Stimulated activated CD8-positive, alpha-beta memory T cell treated with anti-CD3 and anti-CD28 coated beads, Interleukin-7, amount 100 ng/mL, for 1 hour (primary cell): ENCODE measurements at places on chromosomes 6 and 20.

DNA sequence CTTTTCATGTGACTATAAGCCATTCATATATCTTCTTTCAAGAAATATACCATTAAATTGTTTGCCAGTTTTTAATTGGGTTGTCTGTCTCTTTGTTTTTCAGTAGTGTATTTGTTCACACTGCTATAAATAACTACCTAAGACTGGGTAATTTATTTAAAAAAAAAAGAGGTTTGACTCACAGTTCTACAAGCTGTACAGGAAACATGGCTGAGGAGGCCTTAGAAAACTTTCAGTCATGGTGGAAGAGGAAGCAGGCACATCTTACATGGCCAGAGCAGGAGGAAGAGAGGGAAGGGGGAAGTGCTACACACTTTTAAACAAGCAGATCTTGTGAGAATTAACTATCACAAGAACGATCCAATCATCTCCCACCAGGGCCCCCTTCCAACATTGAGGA, 255.3 kb downstream of the EPM2A start:
- no peak for DNase-seq

GRCh38 chr6:84019842-84020211, 13.7 kb upstream of the MRAP2 start:
- DNase-seq = no peak

DNA sequence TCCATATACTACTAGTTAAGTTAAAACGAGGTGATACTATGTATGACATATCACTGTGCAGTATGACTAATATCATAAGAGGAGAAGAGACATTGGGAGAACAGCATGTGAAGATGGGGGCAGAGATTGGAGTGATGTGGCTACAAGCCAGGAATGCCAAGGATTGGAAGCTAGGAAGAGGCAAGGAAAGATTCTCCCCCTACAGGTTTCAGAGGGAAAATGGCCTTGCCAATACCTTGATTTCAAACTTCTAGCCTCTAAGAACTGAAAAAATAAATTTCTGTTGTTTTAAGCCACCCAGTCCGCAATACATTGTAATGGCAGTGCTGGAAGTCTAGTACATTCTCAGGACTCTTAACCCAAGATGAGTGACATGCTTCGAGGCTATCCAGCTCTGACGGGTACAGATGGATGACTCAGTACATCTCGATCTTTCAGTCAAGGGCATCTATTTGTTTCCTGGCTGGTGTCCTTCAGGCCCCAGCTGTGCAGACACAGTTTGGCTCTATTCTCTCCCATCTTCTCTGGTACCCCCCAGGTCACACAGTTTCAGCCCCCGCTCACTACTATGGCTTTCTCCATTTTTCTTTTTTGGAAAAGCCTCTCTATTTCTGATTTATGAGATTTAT, 55.5 kb upstream of the THEMIS start:
- no peak for DNase-seq

DNA sequence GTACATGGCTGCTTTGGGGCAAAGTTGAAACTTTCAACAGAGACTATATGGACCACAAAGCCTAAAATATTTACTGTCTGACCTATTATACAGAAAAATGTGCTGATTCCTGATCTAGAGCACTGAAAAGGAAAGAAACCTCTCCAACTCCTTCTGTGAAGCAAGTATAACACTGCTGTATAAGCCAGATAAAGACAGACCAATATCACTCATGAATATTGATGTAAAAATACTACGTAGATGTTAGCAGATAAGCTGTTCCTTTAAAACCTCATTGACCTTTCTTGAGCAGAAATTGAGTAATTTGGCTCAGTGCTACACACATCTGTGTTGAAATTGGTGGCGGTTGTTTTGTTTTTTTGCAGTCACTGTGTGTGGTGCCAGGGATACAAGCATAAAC, 69.9 kb upstream of the HDAC2 start:
- DNase-seq = no peak

- DNase-seq = no peak
These were observed 13.8 kb downstream of the MRPL14 start for GRCh38 chr6:44113414-44113813.

GRCh38 chr20:52801628-52802006, 170.5 kb upstream of the TSHZ2 start:
- DNase-seq = no peak

- DNase-seq = no peak
These were observed 41.2 kb downstream of the SASH1 start for GRCh38 chr6:148383658-148384368.

DNA sequence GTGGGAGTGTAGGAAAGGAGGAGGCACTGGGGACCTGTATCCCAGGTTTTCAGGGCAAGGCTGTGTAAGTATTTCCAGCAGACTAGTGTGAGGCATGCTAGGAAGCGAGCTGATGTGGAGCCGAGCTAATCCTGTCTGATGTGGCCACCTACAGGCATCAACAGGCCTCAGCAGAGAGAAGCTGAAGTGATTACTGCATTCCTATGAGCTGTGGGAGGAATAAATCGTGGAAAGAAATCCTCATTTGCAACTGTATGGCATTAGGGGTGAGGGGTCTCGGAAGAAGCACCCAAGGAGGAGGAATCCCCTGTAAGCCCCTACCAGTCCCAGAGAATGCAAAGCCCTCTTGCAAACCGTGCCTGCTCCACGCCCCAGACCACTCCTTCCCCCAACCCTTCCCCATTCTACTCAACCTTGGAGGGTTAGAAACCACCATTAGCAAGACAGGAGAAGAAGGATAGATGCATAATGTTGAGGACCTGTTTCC, 41.6 kb downstream of the C6orf15 start:
- DNase-seq = no peak

- no peak for DNase-seq
These were observed 115.5 kb downstream of the DLGAP4 start for GRCh38 chr20:36421641-36422040.

GRCh38 chr6:10510592-10511367, 10.4 kb upstream of the GCNT2 start:
- DNase-seq = no peak

- DNase-seq = no peak
These were observed 223.4 kb upstream of the GGTLC1 start for GRCh38 chr20:24211972-24212371.

DNA sequence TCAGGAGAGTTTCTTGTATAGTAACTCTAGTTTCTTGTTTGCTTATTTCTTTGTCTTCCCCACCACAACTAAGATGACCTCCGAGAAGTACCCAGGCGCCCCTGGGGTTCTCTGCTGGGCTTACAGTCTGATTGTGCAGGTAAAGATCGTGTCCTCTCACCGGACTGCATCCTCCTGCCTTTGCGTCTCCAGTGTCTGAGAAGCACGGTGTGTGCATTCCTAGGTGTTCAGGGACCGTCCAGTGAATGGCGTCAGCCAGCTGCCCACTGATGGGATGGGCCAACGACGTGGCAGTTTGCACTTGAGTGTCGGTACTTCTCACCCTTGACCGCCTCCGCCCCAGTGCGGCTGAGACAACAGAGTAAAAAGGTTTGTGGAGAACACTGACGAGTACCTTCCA, 56.0 kb upstream of the NFATC2 start:
- DNase-seq = no peak

GRCh38 chr6:154481521-154482013, 28.9 kb downstream of the CNKSR3 start:
- DNase-seq = no peak

DNA sequence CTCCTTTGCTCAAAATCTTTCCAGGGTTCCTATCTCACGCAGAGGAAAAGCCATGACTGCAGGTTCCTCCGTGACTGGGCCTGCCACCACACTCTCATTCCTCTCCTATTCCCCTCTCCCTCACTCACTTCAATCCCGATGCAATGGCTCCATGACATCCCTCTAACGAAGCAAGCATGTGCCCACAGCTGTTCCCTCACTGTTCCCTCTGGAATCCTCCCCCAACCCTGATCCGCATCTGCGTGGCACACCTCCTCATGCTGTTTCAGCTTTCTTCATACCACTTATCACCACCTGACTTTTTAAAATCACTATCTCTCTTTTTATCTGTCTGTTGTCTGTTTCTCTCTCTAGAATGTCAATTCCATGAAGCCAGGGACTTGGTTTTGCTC, 25.5 kb downstream of the ANGPT4 start:
- DNase-seq = no peak

DNA sequence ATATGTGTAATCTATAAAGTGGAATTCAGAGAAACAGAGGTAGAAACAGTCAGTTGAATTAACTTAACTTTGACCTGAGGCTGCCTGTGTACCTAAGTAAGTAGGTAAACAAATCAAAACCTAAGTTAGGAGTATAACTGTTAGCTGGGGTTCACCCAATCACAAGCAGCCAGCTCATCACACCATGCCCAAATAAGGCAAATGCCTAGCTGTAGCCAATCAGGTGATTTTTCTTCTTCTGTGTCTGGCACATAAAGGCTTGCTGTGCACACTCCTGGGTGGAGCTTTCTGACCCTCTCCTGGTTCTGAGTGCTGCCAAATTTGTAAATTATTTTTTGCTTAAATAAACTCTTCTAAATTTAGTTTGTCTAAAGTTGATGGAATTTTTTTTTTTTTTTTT, 54.7 kb upstream of the TRIM39 start:
- no peak for DNase-seq

- no peak for DNase-seq
These were observed 606.0 kb upstream of the BTBD3 start for GRCh38 chr20:11311659-11312224.

- DNase-seq = no peak
These were observed 55.1 kb upstream of the NFATC2 start for GRCh38 chr20:51597389-51598231.

GRCh38 chr6:163913045-163913444, 498.5 kb downstream of the QKI start:
- no peak for DNase-seq

DNA sequence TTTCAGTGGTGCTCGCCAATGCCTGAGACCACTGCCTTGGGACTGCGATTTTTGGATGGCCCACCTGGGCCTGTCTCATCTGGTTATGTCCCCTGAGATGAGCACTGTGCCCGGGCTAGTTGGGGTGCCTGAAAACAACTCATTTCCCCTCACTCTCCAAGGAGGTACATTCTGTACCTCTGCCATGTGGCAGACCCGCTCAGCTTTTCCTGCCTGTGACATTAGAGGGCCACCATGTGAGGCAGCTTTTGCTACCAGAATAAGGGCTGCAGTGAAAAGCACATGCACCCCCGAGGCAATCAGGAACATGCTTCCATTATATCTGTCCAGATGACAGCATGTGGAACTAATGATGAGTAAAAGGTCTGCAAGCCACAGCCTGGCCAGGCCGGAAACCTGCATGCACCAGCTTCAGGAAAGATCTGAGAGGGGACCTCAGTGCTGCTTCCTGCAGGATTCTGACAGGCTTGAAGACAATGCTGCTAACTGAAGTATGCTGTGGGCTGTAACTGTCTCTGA, 11.3 kb upstream of the SRSF6 start:
- DNase-seq = no peak

GRCh38 chr6:2028457-2029038, 216.9 kb downstream of the GMDS start:
- DNase-seq = no peak

DNA sequence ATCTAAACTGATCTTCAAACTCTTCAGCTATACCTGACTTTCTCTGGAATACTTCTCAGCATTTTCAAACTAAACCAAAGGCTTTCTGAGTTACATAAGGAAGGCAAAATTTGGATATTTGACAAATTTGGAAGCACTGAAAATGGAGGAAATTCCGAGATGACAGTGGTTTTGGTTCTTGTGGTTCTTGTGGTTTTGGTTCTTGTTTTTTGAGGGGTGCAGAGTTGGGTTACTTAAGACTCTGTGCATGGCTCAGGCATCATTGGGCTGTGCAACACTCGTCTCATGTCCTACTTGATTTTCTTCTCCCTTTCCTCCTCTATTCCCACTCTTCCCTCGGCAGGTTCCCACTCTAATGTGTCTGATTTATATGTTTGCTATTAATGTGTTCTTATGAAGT, 78.0 kb downstream of the SLC22A3 start:
- no peak for DNase-seq

DNA sequence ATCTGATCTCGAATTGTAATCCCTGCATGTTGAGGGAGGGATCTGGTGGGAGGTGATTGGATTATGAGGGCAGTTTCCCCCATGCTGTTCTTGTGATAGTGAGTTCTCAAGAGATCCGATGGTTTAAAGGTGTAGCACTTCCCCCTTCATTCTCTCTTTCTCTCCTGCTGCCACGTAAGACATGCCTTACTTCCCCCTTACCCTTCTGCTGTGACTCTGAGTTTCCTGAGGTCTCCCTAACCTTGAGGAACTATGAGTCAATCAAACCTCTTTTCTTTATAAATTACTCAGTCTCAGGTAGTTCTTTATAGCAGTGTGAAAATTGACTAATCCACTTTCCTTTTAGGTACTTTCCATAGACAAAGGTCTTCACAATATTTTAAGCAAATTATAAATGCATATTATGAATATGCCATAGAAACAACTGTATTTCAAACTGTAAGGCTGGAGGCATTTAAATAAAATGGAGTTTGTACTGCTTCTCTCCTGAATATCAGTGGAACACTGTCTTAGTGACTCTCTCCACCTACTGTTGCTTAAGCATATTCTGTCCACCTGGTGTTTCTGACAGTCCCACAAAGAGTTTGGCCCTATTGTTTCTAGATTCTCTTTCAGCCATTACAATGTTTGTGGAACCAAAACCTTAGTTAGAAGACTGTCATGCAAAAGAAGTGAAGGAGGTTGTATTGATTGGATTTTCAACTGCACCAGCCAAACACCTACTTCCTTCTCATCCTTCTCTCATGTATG, 24.3 kb upstream of the IL17A start:
- no peak for DNase-seq

- no peak for DNase-seq
These were observed 8.6 kb upstream of the YTHDF1 start for GRCh38 chr20:63224412-63225081.

DNA sequence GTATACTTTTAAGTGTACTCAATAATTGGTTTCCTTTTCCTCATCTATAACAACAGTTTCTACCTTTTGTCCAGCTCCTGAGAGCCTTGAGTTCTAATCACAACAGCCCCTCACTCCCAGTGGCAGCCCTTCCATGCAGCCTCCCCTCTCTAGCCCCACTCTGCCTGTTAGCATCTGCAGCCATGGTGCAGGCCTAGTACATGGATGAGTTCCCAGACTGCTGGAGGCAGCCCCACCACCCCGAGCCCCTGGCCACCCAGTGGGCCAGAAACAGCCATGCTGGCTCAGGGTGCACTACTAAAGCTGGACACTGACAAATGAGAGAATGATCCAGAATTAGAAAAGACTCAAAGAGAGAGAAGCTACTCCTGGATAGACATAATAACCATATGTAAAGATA, 9.7 kb upstream of the LPIN3 start:
- no peak for DNase-seq

DNA sequence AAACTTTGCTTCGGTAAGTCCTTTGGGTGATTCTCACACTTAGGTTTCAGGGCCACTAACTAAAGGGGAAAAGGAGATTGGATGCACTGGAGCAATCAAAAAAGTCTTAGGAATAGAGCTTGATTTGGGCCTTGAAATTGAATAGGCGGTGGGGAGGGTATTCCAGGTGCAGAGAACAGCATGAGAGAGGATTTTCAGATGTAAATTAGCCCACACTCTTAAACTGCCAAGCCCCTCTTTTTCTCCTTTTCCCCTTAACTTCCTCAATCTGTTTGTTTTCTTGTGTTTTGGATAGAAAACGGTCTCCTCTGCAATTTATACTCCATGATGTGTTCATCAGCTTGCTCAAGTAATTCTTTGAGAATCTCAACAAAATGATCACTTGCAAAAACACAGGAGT, 62.1 kb upstream of the RIPOR2 start:
- no peak for DNase-seq
